ENCODE measurements at places on chromosomes 7 and 10.

- DNase-seq: no peak
Observed at GRCh38 chr7:148492157-148492860, 98.3 kb upstream of the C7orf33 start.

- DNase-seq: no peak
Observed at GRCh38 chr7:106347229-106347833, 62.5 kb upstream of the NAMPT start.

- DNase-seq: peak; percentile 68
Observed at GRCh38 chr10:18238870-18239485, 98.8 kb downstream of the CACNB2 start.

- DNase-seq: no peak
Observed at GRCh38 chr10:121668314-121669027, 70.2 kb upstream of the FGFR2 start.

DNA sequence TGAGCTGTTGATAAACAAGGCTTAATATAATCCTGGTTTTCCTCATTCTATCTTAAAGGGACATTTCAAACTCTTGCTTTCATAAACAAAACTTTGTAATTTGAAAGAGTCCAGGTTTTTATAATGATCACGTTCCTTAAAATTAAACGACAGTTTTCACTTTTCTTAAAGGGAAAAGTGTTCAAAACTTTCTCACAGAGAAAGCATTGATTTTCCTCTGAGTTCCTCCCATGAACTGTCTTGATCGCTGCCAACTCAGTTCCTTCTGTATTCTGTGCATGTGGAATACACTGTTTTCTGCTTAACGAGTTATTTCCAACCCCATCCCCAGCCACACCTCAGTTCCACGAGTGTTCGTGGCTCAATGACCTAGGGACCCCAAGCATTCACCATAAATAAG lies 2.4 kb upstream of the C7orf33 start:
- no peak for DNase-seq

- DNase-seq: no peak
Observed at GRCh38 chr10:68137171-68137570, 27.9 kb downstream of the MYPN start.

DNA sequence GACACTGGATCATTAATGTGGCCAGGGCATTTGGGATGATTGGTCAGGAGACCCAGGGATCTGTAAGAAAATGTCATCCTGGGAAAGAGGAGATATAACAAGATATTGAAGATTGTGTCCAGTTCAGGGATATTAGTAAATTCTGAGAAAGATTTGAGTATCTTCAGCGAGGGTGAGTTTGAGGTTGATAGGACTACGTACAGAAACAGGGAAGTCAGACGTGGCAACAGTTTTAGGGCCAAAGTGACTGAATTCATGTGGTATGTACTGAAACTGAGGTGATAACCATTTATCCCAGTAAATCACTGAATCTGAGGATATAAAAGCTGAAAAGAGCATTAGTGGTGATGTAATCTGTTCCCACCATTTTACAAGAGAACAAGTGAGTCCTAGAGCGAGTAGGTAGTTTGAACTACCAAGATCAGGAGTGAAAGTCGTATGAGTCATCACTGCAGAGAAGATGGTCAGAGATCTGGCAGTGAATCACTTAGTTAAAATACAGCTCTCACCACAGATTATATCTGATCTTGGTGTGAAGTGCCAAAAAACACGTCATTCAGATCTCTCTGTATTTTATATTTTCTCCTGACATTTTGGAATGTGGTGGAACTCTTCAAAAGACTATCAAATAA lies 220.5 kb downstream of the CDK14 start:
- DNase-seq: peak; percentile 7

GRCh38 chr10:121291823-121292222 lies 306.4 kb downstream of the FGFR2 start:
- DNase-seq: no peak

DNA sequence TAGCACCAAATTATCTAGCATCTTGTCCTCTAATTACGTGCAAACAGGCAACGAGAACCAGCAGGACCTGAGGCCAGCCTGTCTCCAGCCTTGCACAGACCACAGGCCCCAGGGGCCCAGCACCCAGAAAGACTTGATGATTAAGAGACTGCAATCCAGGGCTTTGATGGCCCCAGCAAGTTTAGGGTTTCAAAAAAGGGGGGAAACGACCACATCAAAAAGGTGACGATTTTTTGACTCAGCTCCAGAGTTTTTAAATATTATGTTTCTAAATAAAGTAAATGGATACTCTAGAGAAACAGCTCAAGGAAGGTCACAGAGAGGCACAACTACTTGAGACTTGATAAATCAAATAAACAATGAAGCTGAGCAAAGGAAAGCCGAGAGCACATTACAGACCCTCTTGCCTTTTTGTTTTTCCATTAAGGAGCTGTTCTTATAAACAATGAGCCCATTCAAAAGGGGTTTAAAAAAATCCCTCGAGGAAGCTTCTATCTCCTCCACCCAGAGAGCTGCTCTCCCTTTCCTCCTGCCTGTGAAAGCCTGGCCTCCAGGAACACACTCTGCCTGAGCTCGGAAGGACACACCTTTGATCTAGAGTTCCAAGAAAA lies 44.1 kb downstream of the GLI3 start:
- no peak for DNase-seq

DNA sequence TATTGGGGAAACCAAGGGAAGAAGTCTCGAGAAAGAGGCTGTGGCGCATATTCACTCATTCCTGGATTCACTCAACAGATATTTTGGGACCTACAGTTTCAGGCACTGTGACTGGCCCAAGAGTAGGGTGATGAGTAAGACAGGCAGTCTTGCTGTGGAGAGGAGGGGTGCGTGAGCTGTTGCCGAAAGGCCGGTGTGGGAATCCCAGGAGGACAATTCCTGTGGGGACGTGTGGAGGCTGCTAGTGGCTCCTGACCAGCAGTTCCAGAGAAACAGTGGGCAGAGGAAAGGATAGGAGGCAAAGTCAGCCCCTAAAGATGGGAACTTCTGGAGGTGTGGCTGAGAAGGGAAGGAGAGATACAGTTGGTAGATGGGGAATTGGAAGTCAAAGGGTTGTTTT lies 59.3 kb upstream of the GRB10 start:
- DNase-seq: no peak

DNA sequence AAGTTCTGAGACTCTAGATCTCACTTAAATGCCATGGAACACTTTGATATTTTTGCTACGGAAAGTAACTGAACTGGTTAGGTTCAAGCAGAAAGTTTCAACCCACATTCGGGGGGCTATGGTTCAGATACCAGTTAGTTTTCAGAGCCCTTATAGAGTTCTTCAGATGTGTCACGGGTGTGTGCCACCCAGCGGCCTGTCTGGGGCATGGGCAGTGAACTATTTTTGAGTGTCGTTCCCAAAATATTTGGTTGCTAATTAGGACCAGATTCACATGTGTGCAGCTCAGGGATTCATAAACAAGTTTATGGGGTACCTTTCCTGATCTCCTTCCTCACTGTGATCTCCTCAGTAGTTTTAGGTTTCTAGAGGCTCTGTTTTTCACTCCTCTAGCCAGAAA lies 271.9 kb downstream of the C7orf25 start:
- DNase-seq: no peak

DNA sequence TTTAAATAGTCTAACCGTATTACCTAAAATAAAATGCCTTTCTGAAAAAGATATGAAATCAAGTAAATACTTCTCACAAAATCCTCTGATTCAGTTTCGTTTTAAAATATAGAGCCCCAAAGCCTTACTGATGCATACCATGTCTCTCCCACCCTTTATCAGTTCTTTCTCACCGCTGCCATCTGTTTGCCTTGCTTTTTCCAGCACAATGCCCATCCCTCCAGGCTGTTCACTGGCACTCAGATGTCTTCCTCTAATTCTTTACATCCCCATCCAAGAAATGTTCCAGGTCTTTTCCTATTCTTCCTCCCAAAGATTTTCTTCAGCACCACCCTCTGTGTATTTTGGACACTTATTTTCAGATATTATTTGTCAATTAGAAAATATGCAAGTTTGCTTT lies 116.5 kb upstream of the LRRN3 start:
- no peak for DNase-seq

DNA sequence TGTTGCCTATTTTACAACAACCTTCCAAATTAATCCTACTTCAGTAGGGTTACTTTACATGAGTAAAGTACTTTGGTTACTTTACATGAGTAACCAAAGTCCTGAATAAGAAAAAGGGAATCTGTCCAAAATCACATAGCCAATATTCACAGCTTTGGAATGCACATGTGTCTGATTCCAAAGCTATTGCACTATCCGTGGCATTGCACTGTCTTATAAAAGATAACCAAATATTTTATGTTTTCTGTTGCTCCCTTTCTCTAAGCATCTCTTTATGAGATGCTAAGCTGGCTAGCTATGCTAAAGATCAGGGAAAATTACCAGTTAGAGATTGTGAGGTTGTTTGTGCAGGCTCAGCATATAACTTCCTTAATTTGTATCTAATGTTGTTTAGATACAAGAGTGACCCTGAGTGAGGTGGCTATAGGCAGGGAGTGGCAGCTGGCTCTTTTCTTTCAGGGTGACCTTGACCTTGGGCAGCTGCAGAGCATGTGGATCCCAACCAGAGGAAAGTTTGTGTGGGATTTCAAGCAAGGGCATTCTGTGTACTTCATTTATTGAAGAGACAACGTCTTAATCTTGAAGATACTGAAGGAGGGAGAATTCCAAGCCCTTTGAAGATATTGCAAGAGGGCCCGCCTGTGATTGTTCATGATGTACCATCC lies 366.1 kb upstream of the ANKRD30A start:
- DNase-seq: no peak

DNA sequence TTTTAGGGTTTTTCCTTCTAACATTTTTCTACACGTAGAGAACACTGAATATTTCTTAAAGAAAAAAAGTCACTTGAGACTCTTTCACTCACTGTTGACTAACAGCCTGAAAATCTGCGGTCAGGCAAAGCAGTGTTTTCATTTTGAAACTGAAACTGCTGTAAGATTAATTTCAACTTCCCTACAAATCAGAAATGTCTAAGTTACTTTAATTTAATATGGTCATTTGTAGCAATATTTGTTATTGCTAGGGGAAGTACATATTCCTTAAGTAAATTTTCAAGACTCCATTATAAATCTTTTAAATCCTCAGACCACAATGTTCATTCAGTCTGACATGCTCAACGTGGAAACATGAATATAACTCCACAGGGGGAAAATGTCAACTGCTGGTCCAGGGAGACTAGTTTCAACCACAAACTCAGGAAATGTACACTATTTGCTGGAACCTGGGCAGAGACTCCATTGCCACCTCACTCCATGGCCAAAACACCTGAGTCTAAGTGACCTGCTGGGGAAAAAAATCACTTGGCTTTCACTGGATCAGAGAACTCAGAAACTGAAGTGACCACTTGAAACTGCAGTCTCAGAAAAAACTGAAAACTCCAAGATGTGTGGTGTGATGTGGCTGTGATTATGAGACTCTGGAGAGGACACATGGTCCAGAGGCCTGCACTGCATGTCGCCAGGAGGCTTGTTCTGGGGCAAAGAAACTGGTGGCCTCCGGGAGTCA lies 161.2 kb downstream of the TAX1BP1 start:
- DNase-seq: no peak

GRCh38 chr10:86263907-86264306 lies 102.7 kb downstream of the GRID1 start:
- no peak for DNase-seq

- DNase-seq: no peak
Observed at GRCh38 chr7:110084181-110084807, 1006.6 kb upstream of the LRRN3 start.

DNA sequence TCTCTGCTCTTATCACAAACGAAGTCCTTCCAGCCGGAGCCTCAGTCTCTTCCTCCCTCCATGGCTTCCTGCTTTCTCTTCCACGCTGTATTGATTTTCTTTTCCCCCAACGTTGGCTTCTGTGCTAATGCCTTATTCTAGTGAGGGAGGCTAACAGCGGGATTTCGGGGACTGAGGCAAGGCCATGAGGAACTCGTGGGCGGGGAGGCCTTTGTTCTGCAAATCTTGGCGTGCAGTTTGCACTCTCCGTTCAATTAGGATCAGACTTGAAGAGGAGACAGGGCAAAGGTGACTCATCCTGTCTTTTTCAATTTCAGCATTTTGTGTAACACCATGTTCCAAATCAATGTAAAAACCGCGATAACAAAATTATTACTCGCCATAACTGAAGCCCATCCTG lies 25.3 kb downstream of the EN2 start:
- no peak for DNase-seq

GRCh38 chr7:142916508-142916907 lies 17.0 kb downstream of the TRPV5 start:
- DNase-seq: no peak

GRCh38 chr7:151539088-151539671 lies 19.5 kb upstream of the RHEB start:
- DNase-seq: no peak

DNA sequence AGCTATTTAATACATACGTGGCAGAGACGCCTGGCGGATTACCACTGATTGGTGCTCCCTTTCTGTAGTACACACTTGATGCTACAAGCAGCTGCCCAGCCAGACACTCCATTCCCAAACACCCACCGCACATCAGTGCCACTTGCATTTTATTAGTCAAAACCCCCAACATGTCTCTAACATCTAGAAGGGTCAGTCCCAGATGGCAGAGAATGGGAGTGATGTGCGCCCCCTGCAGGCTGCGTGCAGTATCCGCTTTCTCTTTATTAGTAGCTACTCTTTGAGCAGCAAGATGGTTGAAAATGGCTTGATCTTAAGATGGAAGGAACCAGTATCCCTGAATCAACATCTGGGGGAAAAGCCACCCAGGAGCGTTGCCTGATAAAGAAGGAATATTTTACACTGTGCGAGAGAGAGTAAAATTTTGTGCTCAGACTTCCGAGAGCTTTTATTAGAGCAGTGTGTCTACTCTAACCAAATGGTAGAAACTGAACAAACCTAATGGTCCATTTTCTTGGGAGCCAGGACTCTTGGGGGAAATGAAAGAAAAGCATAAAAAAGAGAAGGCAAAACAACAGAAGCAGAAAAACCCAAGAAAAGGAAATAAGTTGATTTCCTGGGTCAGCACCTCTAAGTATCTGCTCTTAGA lies 78.3 kb downstream of the ST8SIA6 start:
- DNase-seq: no peak

DNA sequence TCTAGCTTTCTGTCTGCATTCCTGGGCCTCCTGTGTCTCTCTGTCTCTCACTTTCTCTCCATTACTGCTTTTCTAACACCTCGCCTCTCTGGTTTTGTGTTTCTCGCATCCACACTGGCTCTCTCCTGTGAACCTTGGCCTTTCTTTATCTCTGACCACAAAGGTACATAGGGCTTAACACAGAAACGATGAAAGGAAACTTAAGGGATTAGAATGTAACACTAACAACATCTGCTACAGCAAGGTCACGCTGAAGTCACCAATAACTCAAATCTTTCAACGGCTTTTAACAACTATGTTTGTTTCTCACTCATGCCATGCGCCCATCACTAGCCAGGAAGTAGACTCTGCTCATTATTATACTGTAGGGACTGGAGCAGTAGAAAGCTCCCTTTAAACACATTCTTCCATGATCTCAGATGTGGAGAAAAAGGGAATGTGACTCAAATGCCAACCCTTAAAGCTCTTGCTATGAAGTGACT lies 9.3 kb upstream of the OR6V1 start:
- no peak for DNase-seq

GRCh38 chr10:88097536-88097935 lies 234.1 kb downstream of the PTEN start:
- DNase-seq: no peak
